ENCODE measurements at places on chromosomes 4 and X.

DNA sequence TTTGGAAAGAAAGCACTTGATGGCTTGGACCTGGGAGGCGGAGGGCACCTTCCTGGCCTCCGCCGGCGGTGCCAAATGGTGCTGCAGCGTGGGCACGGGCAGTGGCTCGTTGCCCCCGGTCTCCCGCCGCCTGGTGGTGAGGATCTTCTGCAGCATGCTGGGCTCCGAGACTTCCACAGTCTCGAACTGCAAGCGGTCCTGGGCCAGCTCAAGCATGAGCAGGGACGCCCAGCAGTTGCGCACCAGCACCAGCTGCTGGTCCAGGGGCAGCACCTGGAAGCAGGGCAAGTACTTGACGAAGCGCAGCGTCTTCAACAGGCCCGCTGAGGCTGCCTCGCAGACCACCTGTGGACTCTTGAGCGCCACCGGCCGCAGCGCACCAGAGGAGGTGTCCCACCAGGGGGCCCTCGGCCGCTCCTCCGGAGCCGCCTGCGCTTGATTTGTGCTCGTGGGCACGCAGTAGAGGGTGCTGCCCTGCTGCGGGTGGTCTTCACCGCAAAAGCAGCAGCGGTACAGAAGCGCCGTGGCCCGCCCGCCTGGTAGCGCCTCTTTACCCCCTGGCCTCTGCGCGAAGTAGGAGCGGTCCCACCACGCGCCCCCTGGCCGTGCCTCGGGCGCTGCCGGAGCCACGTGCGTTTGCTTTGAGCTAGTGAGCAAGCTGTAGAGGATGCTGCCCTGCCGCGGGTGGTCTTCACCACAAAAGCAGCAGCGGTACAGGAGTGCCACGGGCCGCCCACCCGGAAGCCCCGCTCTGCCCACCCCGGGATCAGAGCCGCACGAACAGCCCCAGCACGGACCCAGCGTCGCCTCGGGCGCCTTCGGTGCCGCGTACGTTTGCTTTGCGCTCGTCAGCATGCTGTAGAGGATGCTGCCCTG lies 689 bp downstream of the NR0B1 start:
- DNase-seq = no peak

GRCh38 chr4:183321079-183321478 lies 1.0 kb upstream of the CLDN22 start:
- no peak for DNase-seq

DNA sequence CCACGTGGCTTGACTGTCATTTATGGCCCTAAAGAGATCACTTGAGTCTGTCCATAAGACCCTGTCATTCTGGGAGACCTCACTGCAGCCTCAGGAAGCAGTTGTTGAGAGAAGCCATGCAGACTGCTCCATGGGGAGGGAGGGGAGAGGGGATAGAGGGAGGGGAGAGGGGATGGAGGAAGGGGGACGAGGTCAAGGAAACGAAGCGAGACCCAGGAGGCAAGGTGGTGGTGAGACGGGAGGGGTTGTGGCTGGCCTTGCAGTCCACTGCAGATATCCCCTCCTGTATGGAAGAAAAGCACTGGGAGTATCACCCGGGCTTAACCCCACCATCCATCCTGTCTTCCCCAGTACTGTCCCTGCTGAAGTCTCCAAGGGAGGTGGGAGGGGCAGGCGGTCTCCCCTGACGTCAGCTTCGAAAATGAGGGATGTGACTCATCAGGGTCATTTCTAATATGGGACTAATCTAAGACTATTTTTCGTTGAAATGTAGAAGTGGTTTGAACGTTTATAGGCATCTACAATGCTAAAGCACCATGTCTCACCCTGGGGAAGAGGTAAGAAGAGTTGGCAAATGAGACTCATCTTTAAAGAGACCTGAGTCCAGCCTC lies 5.6 kb downstream of the TMEM255A start:
- no peak for DNase-seq

DNA sequence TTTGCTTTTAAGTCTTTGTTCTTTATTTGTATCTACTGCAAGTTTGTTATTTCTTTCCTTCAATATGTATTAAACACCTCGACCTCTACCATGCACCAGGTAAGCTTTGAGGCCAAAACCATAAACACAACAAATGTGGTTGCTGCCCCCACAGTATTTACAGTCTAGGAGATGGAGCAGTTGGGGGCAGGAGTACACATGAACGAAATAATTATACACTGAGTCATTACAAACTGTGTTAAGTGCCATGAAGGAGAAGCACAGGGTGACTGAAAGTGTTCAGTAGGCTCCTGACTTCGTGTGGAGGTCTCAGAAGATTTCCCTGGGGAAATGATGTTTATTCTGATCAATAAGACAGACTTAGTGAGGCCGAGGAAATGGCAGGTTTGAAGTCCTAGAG lies 30.3 kb downstream of the SLC25A43 start:
- no peak for DNase-seq

- DNase-seq = no peak
These were observed 161.2 kb upstream of the AGTR2 start for GRCh38 chrX:116009346-116009745.

- no peak for DNase-seq
These were observed 117.6 kb downstream of the STK32B start for GRCh38 chr4:5168891-5169290.

DNA sequence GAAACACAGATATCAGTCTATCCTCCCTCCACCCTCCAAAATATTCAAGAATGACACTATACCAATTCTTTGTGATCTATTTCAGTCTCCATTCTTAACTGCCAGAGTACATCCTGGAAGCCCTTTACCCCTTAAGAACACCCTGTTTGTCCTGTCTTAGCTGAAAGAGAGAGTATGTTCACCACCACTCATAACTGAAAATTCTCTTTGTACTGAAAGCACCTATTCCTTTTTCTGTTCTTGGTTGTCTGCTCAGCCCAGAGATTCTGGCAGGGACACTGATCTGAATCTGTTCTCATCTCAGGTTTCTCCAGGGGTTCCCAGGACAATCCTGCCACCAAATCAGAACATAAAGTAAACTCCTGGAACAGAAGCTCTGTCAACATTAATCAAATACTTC lies 25.4 kb upstream of the EREG start:
- no peak for DNase-seq

DNA sequence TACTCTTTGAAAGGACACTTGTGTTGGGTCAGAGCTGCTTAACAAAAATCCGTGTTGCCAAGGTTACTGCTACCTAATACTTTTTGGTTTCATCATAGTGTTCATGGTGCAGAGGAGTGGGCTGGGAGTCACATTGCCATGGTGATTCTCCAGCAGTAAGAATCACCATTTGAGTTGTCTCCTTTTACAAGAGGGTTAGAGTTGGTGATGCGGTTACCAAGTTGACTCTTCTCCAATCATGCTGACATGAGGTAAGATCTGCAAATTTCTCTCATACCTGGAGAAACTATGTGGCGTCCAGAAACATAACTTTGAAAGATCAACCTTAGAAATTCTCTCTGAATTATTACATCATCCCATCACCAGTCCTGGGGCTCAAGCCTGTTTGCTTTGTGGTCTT lies 242.9 kb upstream of the CNKSR2 start:
- DNase-seq = no peak

DNA sequence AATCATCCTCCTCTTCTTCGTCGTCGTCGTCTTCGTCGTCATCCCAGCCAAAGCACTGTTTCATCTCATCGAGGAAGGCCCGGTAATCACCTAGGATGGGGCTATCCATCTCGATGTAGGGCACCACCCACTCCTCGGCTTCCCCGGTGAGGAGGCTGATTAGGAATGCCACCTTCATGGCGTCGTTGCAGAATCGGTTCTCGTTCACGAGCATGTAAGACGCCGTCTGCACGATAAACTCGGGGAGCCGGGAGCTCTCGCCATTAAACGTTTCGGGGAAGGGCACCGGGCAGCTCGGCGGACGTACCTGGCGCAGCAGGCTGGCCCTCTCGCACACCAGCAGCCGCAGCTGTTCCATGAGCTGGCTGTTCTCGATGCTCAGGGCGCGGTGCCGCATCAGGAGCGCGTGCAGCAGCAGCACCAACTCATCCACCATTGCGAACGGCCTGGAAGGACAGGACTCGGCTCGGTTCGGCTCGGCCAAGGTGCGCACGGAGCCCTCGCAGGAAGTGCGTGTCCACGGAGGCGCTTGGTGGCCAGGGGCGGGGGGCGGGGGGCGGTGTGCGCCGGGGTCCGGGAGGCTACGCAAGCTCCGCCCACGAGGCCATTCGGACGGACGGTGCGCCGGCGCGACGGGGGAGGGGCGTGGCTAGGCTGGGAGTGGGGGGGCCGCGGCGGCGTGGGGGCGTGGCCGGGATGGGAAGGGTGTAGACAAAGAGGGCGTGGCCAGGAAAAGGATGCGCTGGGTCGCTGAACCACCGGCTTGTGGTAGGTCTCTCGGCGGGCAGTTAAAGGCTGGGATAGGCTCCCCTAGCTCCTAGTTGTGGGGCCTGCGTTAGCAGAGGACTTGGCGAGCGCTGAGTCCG lies at the start of gene LDOC1:
LDOC1 (minus strand) TSS at position 544 of the 866 bp plus-strand sequence; CDS start at position 436, 108 bp downstream.
- DNase-seq = peak; percentile 76

DNA sequence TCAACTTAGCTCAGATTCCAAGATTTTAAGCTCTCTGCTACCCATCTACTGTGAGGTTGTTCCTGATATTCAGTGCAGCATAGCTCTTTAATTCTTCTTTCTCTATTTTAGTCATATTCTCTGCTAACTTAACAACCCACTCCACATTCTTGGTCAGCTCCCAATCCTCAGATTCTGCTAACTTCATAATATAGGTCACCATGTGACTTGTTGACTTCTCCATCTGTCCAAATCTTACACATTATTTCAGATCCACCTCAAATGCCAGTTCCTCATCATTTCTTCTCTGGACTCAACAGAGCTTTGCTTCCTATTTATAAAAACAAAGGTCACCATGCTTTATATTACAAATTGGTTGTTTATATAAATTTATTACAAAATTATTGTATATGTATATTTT lies 29.3 kb upstream of the RXFP1 start:
- DNase-seq = no peak

GRCh38 chrX:140065961-140066662 lies 100.8 kb upstream of the CXorf66 start:
- no peak for DNase-seq

DNA sequence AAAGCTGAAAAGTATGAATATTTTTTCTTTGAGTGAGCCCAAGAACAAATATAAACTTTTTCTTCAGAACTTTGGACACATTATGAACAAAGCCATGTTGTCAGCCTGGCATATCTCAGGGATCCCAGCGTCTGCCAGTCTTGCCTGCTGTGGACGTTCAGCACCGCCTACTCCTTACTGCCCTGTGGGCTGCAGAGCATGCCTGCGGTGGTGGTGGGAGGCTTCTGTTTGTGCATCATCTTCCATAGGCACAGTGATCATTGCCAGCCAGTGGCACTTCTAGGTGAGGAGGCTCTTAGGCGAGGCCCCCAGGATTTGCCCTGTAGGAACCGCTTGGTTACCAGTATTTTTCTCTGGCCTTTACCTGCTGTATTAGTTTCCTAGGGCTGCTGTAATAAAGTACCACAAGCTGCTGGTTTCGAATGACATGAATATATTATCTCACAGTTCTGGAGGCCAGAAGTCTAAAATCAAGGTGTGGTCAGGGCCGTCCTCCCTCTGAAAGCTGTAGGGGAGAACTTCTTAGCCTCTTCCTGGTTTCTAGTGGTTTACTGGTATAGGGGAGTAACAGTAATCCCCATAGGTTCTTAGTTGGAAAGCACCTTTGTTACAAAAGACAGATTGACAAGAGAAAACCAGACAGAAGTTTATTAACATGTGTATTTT lies 15.4 kb downstream of the ANXA3 start:
- no peak for DNase-seq

GRCh38 chrX:70453024-70453618 lies 8.5 kb downstream of the DLG3 start:
- no peak for DNase-seq

DNA sequence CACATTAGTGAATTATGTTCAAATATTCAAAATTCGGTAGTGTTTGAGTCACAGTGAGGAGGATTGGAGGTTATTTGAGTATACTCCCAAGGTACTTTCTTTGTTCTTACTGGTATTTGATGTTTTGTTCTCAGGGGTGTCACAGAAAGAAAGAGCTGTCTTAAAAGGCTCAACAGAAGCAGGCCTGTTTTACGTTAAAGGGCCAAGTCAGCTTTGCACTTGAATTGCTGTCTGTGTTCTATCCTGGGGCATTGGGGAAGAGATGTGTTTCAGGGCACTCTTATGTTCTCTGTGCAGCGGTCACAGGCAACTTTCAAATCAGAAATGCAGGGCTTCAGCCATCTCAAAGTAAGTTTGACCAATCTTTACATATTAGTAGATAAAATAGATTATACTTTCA lies 1113.1 kb upstream of the LCORL start:
- DNase-seq = no peak

DNA sequence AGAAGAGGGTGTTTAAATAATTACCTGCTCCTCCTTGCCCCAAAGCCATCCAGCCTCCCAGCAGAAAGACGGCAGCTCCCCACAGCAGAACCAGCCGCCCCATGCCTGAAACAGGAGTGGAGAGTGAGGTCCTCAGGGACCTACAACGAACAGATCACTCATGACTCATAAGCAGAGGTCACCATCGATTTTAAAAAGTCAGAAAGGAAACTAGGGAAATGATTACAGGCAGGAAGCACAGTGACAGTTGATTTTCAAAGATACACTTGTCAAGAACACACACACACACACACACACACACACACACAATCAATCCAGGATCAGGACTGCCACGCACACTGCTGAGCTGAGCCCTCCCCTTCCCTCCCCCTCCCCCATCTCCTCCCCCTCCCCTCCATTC lies at the start of gene CRLF2:
CRLF2 (minus strand) TSS at position 118 of the 400 bp plus-strand sequence; CDS start at position 103, 15 bp downstream.
- DNase-seq = peak; percentile 46

- peak; percentile 3 for DNase-seq
These were observed 960 bp downstream of the TRPC3 start for GRCh38 chr4:121950680-121951520.

DNA sequence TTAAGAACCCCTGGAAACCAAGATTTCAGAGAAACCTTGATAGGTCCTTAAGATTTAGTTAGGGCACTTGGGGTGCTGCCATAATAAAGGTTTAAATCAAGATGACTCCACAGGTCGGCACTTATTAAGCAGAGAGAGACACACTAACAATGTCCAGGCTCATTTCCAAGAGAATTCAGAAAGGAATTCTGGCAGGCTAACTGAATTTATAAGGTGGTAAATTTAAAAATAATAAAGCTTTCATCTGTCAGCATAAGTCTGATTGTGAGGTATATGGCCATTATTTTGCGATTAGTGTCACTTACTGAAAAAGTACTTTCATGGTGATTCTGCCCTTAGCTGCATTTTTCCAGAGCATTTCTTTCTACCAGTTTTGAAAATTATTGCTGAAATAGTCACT lies 472.7 kb downstream of the ARAP2 start:
- DNase-seq = no peak

Data from CD4-positive, alpha-beta T cell treated with Interleukin-6 at 100 ng/mL for 8 hours (primary cell).